ENCODE measurements at places on chromosomes 12 and 14.

- DNase-seq: no peak
These were observed 38.5 kb downstream of the CATSPERB start for GRCh38 chr14:91693346-91693745.

DNA sequence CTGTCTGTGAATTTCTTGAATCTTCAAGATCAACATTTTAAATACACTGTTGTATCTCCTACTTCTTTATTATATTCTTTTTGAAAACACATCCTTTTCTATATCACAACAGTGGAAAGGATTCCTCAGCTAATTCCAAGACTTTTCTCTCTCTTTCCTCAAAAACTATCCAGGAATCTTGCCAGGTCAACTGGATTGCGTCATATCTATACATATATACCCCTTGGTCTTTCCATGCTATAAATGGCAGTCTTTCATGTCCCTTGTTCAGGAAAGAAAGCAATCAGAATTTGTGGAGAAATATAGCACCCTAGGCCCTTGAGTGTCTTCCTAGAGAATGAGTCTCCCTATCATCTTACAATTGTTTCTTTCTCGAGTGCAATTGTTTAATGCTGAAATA, 149.0 kb downstream of the KCNA5 start:
- no peak for DNase-seq

DNA sequence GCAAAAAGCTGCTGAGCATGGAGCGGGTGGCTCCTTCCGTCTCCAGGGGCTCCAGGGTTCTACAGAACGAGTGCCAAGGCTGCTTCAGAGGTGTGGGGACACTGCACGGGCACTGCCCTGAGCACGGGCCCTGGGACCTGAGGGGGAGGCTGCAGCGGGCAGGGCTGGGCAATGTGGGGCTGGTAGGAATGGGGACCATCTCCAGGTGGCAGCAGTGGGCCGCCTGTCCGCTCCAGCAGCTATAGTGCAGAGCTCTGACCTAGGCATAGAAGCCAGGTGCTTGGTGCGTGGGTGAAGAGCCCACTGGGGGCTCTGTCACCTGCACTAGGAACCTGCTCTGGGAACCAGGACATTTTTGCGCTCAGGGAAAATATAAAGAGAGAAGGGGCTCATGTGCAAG, 22.3 kb downstream of the HDAC7 start:
- no peak for DNase-seq

DNA sequence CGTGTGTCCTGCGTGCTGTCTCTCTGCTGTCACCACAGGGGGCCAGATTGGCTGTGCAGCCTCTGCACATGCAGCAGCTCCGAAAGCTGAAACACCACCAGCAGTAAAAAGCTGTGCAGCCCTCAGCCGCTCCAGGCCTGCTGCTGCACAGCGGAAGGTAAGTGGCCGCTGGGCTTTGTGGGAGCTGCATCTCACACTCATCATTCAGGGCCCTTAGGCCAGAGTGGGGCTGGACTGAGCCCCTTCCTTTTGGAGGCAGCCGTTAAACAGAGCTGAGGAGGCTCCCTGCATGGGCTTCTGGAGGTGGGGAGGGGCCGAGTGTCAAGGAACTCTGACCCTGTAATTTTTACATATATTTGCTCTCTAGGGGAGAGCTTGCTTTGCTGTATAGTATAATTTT, 17.1 kb downstream of the DDX51 start:
- DNase-seq: no peak

- DNase-seq: peak; percentile 7
These were observed 513 bp downstream of the CCNK start for GRCh38 chr14:99481745-99482099.

- DNase-seq: no peak
These were observed 193.7 kb downstream of the KIF26A start for GRCh38 chr14:104331871-104332605.

- no peak for DNase-seq
These were observed 35.0 kb downstream of the KITLG start for GRCh38 chr12:88544991-88545980.

DNA sequence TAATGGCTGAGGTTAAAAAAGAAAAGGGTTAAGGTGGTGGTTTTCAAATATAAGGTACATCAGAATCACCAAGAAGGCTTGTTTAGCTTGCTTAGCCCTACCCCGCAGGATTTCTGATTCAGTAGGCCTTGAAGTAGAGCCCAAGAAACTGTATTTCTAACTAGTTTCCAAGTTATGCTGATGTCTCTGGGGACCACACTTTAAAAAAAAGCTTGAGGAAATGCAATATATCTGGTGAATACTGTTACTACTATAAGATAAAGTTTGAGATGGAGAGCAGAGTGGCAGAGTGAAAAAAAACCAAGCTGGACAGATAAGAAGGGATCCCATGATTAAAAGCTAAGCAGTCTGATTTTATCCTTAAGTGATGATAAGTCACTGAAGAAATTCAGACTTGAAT, 18.3 kb upstream of the GXYLT1 start:
- no peak for DNase-seq

DNA sequence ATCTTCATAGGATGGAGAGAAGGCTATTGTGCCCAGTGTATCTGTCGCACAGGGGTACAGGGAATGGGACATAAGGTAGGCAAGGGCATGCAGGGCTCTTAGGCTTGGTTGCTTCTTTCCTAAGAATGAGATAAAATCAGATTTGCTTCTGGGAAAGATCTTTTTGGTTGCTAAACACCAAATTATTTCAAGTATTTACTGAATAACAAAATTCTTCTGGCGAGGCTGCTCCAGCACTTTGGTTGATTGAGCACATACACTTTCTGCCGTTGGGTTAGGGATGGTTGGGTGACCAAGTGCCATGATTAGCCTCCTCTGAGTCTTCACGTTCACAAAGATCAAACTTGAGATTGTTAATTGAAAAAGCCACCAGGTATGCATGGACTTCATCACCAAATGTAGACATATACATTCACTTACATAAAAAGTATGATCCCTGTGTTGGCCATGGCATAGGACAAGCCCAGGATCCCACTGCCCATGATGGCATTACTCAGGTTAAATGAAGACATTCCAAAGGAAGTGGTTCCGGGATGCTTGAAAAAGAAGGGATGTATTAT, 38.2 kb downstream of the SLC38A4 start:
- DNase-seq: no peak

DNA sequence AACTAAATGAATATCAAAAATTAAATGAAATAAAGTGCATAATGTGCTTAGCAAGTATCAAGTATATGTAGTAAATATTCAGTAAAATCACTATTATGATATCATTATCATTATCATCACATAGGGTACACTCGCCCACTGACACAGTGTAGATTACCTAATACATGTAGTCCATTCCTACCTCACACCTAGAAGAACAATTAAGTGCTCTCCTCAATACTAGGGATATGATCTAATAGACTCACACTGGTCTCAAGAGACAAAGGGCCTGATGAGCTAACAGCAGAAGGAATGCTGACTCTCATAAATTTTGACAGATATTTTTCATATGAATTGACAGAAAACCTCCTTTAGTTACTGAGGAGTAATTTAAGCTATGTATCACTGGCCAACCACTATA, 29.1 kb downstream of the FSCB start:
- no peak for DNase-seq

DNA sequence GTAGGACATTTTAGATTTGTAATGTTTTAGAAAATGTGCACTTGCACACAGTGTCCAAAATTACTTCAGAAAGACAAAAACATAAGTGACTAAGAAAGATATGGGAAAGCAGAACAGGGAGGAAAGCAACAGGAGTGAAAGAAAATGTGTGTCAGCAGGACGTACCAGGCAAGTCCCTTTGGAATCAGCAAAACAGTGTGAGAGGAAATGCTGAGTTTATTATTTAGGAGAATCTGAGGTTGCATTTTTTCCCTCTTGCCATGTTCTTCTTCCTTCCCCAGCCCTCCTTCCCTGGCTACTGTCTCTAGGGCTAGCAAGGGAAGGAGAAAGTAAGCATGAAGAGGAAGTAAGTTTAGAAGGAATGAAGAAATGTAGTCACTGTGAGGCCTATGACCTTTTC, 67.7 kb upstream of the CD163 start:
- DNase-seq: no peak

DNA sequence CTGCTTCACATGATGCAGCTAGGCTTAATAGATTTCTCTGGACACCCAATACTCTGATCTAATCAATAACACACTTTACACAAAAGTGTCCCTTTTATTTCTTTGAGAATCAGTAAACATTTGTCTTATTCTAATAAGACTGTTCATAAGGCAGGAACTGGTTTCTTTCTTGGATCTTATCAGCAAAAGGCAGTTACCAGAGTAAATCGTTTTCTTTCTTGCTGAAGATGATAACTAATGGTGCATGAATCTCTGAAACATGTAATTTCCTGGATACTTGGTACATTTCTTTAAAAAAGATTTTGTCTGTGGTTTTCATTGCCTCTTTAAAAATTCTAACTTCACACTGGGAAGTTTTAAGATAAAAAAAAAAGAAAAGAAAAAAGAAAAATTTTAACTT, 39.6 kb downstream of the WIF1 start:
- no peak for DNase-seq

DNA sequence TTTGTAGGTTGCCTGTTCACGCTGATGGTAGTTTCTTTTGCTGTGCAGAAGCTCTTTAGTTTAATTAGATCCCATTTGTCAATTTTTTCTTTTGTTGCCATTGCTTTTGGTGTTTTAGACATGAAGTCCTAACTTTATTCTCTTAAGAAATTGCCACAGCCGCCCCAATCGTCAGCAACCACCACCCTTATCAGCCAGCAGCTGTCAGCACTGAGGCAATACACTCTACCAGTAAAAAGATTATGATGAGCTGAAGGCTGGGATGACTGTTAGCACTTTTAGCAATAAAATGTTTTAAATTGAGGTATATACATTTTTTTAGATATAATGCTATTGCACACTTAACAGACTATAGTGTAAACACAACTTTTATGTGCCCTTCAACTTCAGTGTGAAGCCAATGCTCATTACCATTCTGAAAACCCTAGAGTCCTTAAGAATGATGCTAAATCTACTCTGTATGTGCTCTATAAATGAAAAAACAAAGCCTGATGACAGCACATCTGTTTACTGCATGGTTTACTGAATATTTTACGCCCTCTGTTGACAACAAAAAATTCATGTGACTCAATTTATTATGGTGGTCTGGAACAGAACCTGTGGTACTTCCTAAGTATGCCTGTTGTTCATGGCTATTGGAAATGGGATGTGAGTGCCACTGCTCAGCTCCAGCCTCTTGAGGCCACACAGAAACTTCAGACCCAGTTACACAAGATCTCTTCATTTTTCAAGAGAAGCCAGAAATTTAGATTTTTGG, 197.4 kb downstream of the DUSP6 start:
- DNase-seq: no peak

DNA sequence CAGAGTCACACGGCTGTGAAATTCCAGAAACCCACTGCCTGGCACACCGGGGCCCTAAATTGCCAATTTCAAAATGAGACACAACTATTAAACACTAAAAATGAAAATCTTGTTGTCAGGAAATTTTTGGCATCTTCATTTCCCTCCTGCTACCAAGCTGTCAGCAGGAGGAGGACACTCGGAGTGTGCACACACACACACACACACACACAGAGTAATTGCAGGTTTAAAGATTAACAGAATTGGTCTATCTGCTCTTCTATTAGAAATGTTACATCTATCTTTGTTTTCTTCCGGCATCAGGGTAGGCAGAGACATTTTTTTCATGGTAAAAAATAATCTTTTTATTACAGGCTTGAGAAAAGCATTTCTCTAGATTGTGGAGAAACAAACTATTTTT, 314.2 kb downstream of the EGLN3 start:
- no peak for DNase-seq

DNA sequence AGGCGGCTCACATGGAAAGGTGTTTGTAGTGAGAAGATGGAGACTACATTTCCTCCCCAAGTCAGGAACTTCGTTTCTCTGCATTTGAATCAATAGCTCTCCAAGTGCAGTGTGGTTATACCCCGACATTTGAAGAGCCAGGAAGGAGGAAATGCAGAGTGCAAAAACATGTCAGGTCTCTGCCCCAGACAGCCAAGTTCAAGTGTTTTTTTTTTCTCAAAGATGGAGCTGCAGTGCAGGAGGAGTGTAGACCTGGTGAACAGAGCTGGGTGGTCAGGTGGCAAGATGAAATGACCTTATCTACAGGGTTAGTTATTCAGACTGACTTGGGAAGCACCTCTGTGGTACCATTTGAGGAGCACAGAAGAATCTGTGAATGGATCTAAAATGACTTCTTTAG, 21.3 kb downstream of the MLXIP start:
- no peak for DNase-seq

DNA sequence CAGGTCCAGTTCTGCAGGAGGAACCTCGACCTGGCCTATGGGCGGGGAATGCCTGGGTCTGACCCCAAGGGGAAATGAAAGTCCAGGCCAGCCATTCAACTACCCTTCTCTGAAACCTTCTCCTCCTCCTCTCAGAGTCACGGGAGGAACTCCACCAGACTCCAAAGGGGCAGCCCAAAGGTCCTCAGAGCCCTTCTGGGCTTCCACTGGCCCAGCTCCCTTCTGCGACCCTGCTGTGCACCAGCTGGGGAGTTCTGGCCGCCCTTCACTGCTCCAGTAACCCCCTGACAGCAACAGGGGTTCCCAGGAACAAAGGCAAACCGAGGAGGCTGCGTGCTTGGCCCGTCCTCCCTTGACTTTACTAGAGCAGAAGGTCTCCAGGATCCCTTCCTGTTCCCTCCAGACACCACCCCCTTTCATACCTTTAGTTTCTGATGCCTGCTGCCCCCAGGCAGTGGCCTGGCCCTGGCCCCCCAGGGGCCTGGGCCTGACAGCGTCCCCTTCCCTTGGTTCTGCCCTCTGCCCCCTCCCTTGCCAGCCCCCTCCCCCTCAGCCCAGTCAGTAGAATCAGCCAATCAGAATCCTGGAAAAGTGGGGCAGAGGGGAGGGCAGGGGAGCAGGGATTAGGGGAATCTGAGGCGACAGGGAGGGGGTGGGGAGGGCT, 850 bp upstream of the ZNF385A start:
- DNase-seq: no peak

- no peak for DNase-seq
These were observed 770.5 kb downstream of the MED13L start for GRCh38 chr12:115506822-115507559.

DNA sequence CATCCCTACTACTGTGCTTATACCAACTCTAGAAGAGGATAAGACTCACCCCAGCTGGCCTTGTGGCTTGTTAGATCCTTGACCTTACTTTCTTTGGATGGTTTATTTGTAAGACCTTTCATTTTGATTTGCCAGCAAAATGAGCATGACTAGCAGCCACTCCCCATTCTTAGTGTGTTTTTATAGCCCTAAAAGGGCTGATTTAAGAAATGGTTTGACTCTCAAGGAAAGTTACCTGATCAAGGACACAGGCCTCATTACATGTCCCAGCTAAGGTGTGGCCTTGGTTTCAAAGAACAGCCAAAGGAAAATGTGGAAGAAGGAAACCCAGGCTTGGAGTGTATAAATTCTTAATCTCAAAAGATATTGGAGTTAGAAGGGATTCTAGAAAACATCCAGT, 41.4 kb downstream of the SLC17A8 start:
- no peak for DNase-seq

- DNase-seq: no peak
These were observed 51.3 kb upstream of the FKBP4 start for GRCh38 chr12:2743478-2743877.

DNA sequence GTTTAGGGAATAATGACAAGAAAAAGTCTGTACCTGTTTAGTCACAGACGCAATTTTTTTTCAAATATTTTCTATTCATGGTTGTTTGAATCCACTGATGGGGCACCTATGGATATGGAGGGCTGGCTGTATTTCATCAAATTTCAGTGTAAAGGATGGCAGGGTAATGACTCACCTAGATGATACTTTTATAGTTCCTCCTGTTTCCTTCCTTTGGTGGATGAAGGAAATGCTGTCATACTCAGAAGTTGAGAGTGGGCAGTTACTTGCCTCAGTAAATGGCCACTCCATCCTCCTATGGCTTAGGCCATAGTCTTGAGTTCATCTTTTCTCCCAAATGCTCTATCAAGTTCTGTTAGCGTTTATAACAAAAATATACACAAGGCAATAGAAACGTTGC, 18.9 kb upstream of the C12orf71 start:
- DNase-seq: no peak

Data from activated effector memory CD4-positive, alpha-beta T cell treated with Interleukin-2 at 50 U/mL for 16 hours (primary cell).